ENCODE measurements at places on chromosomes 16 and 17.

DNA sequence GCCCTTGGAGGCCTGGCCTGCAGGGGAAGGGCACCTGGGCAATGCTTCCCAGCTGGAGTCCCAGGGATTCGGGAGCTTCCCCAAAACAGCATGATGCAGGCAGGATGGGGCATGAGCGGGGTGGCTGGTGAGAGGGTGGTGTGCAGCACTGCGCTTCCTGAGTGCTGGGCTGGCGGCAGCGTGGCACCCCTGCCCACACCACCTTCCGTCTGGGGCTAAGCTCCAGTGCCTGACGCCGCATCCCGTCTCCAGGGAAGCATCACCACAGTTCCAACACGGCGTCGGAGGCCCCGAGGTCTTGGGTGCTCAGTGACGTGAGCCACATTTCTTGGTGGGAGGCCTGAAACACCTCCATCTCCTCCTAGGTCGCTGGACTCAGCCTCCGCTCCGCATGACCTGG lies 13.8 kb upstream of the MTSS2 start:
- no peak for DNase-seq

DNA sequence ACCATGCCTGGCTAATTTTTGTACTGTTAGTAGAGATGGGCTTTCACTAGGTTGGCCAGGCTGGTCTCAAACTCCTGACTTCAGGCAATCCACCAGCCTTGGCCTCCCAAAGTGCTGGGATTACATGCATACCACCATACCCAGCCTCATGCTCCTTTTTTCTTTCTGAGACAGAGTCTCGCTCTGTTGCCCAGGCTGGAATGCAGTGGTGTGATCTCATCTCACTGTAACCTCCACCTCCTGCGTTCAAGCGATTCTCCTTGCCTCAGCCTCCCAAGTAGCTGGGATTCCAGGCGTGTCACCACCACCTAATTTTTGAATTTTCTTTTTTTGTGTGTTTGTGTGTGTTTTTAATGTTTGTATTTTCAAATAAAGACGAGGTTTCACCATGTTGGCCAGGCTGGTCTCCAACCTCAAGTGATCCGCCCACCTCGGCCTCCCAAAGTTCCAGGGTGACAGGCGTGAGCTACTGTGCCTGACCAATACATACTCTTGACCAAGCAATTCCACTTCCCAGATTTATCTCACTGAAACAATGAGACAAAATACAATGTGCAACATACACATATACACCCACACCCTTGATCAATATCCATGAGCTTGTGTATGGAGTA lies 5.0 kb downstream of the GRB2 start:
- DNase-seq = no peak

GRCh38 chr17:29565643-29566472 lies 979 bp downstream of the ABHD15 start:
- DNase-seq = no peak

DNA sequence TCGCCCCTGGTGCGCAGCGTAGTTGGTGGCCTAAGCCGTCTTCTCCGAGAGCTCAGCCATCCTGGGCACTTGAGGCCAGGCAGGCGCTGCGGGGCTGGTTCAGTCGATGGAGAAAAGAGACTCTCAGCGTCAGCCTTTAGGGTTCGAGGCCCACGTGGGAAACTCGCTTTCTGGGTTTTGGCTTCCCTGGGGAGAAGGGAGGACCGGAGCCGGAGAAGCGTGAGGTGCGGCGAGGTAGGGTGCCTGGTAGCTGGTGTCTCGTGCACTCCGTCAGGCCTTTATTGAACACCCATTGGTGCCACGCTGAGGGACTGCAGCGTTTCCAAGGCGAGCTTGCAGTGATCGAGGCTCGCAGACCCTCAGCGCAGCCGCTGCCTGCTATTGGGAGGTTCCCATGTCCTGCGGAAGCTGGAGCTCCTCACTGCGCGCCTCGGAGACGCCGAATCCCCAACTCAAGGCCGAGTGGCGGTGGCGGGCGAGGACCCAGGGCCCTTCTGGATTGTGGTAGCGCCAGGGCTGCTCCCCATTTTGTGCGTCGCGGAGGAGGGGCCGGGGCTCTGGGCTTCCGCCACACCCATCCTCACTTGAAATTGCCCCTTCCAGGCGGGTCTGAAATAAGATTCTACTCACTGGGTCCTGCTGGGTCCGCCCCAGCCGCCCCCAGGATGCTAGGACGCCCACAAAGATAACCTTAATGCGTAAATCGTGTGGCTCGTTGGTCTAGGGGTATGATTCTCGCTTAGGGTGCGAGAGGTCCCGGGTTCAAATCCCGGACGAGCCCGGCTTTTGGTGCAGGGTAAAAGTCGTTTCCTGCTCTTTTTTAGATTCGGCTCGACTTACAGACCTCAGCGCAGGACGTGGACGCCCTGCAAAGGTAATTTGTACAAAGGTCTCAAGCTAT lies 1.2 kb downstream of the OR1F1 start:
- DNase-seq = no peak

DNA sequence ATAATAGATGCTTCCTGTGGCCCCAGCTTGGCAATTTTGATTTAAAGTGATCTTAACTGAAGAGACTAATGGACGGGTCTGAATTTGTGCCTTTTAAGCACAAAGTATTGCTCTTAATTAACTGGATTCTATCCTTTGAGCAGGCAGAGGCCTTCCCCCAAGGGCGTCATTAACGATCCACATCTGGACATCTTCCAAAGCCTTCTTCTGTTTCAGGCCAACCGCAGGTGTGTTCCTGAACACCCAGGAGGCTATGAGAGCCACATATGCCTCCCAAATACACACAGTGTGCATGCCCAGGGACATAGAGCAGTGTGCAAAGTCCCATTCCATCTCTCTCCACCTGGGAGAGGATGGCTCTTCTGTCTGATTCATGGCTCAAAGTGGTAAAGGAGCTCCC lies 42.3 kb downstream of the MAPT start:
- no peak for DNase-seq

DNA sequence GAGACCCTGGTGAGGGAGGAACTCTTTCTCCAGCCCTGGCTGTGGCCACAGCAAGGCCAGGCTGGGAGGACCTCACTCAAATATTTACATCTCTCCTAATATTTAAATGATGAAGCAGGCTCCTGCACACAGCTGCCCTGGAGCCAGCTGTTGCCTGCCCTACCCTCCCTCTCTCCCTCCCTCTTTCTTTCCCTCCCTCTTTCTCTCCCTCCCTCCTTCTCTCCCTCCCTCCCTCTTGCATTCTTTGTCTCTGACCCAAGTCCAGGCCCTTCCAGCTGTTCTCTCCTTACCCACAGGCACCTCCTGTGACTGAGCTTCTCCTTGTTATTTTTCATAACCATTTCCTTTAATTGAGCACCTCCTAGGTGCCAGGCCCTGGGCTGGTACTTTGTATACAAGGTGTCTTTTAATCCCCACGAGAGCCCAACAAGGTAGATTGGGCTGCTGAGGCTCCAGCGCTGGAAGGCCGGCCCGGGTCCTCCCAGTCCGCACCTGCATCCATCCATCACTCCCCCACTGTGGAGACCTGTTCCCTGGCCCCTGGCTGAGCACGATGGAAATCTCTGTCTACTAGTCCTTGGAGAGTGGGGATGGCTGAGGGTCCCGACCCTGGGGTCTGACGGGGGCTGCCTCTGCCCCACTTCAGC lies 242.3 kb downstream of the SEC14L1 start:
- DNase-seq = no peak

DNA sequence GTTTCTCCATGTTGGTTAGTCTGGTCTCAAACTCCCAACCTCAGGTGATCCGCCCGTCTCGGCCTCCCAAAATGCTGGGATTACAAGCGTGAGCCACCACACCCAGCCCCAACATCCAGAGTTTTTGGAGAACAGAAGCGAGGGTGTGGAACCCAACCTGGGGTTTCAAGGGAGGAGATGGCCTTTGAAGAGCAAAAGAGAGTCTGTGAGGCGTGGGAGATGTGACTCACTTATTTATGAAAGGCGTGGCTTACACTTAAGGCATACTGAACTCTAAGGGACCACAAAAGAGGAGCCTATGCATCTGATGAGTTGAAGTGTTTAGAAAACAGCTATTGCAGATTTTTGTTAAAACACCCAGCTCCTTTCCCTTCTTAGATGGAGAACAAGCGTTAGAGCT lies 18.9 kb downstream of the ARSG start:
- no peak for DNase-seq
